ENCODE measurements at places on chromosomes 3 and 15.

DNA sequence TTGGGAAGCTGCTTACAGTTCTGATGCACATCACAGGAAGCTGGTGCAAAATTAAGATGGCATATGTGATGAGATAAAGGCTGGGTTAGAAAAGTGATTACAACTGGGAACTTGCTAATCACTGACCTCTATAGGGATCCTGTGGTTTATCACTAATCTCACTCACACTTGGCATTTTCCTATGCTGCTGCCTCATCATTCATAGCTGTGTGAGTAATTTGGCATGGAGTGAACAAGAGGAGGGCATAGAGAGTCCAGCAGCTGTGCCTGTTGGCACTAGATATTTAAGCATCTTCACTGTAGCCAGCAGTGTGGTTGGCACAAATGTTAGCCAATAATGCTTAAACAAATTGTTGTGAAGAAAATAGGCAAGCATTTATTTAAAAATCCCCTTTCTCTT lies 217.7 kb upstream of the CGNL1 start:
- no peak for DNase-seq

GRCh38 chr15:92903631-92903965 lies 3.5 kb downstream of the CHD2 start:
- no peak for DNase-seq

DNA sequence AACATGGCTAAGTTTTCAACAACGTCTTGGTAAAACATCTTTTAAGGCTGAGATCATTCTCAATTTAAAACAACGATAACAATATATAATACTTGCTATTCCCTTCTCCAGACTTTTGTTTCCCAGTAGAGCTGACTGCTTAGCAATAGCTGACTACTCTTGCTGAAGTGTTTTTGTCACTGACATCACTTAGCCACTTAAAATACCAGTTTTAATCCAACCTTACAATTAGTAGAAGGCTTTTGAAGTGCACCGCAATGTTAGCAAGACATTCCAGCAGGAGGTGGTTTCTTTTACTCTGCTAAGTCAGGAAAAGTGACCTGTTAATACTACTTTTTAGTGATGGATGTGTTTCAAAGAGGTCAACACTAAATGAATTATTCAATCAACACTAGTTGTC lies 28.7 kb upstream of the GBE1 start:
- DNase-seq: no peak

DNA sequence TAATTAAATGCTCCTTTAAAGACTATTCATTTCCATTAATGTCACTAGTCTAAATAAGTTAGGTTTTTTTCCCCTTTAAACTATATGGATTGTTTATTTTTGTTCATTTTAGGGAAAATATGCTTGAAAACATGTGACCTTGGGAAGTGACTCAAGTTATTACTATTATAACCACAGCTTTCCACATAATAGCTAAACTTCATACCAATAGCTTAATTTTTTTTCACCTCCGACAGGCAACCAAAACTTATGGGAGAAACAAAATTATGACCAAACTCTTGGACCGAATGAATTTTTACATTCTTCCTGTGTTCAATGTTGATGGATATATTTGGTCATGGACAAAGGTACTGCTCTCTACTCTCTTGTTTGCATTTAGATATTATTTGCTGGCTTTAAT lies 16.2 kb downstream of the CPA3 start:
- DNase-seq: no peak

DNA sequence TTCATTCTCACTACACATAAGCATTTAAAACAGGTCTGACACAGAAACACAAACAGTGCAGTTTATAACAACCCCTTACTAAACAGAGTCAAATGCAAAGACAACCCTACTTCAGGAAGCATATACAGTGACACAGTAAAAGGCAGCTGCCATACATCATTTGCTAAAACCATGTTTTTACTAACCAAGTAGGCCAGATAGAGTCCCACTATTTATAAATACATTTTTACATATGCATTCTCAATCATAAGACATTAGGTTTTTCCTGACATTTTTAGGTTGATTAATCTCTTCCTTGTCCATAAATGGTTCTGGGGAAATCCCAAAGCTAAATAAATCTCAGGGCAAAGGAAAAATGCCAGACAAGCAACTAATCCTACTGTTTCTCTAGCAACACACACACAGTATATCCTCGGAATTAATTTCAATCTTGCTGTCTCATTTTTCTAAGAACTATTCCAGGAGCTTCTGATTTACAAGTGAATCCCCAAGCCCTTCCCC lies 39.0 kb downstream of the CHAC1 start:
- DNase-seq: no peak
